Hindlimb muscle (tissue), 1 donor: ENCODE measurements at places on chromosomes 16 and 17. TPM values are rescaled to one million over a fixed set of nuclear protein-coding genes. Genes with fewer than 3 reads are reported as not detected.

DNA sequence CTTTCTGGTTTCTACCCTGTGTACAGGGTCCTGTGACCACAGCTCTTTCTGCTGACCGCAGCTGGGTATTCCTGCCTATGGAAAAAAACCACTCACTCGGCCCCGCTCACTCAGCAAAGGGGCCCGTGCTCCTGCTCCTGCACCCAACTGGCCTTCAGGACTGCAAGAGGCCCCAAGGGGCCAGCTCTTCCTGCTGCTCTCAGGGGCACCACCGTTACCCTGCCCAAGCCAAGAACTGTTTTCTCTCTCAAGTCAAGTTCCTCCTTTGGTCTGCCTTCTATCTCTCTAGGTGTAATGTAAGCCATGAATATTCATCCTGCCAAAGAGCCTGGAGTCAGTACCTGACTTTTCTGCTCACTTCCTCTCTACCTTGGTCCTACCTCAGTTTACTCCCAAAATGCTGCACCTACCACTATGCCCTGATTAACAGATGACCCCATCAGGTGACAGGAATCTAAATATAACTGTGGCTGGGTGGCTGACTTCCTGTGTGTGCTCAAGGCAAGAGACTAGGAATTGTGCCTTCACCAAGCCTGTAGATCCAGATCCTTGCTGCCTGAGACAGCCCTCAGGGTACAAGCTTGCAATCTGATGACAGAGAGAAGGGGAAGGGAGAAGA, 20.4 kb upstream of the SCIMP start:
- DNase-seq = no peak

ABCA9 gene
- 17.8 TPM for polyA plus RNA-seq

DNA sequence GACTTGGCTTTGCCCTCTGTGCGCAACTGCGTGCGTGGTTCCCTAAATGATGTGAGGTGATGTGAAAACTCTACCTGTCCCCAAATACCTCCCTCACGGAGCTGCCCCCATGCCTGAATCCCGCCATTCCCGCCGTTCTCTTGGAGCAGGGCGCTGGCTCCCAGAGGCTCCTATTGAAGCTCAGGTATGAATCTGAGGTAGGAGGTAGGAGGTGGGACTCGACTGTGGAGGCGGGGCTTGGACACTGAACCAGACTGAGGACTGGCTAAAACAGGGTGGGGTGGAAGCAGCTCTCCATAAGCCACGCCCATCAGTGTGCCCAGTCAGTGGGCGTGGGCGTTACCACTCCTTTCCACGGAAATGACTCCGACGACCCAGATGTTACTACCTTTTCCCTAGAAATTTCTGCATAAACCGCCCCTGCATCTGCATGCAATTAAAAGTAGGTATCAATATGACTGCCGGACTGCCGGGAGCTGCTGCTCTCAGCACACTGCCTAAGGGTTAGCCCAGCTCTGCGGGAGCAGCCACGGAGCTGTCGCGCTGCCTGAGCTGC, 41.0 kb downstream of the FOXL1 start:
- no peak for DNase-seq

G6PC1 gene
- not detected for polyA plus RNA-seq

- DNase-seq = no peak
These were observed 185.8 kb downstream of the SNX29 start for GRCh38 chr16:12162151-12162985.

GRCh38 chr17:5769593-5770354, 185.5 kb upstream of the NLRP1 start:
- DNase-seq = no peak

DNA sequence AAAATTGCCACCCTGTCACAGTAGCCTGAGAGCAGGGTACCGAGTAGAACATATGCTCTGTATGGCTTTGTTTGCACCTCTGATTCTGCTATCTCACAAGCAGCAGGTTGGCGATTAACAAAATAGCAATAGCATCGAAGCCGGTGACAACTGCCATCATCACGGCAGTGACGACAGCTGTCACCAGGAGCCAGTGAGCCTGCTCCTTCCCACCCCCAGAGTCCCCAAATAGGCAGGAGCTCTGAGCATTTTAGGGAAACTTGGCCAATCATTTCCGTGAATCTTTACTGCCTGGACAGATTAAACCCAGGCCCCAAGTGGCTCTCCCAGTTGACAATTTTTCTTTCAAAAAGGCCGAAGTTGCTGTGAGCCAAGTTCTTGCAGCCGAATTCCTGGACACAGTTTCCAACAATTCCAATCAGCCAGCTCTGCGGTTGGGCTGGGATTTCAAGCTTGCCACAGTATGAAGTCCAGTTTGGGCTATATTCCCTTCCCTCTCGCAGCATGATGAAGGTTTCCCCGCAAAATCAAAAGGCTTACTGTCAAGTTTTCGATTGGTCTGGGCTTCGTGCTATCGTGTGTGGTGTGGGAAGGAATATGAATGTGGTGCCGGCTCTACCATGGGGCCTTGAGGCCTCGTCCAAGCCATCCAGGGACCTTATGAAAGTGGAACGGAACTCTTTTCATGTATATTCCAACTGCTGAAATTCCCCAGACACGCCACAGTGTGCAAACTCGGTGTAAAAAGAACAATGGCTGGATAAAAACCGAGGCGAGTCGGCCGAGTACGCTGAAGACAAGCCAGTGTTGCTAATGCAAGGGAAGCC, 186.6 kb downstream of the C16orf78 start:
- DNase-seq = peak; percentile 57

DNA sequence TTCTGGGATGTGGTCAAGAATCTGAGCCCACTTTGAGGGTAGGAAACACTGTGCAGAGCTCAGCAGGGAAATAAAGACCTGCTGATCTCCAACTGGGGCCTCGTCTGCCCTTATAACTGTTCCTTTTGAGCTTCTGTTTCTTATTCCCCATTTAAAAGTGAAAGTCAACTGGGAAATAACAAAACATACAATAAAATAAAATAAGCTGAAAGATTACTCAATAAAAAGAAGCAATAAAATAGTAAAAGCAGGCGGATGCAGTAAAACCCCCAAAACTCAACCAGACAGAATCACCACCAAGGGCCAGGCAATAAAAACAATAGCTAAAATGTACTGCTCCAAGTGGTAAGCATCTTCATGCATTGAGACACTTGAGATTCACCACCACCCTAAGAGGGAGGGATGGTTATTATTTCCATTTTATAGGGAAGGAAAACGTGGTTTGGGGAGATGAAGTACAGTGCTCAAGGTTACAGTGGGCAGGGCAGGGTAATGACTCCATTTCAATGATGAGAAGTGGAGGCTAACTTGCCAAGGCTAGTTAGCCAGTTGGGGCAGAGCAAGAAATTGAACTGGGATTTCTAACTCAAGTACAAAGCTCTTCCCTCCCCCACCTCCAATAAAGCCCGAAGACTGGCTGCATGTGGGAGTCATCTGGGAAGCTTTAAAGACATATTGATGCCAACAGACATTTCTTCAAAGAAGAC, 6.4 kb upstream of the SPACA3 start:
- DNase-seq = no peak

DNA sequence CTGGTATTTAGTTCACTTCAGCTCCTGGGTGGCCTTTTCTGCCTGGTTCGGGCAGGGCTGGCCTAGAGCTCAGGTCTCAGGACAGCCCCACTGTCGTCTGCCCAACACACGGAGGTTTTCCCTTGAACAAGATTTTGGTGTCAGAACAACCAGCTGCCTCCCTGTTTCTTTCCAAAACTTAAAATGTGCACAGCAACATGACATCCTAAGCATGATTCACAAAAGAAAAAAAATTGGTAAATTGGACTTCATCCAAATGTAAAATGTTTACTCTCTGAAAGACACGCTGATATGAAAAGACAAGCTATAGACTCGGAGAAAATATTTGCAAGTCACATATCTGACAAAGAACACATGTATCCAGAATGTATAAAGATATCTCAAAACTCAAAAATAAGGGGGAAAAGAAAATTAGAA, 197.8 kb upstream of the CHMP6 start:
- no peak for DNase-seq

DNA sequence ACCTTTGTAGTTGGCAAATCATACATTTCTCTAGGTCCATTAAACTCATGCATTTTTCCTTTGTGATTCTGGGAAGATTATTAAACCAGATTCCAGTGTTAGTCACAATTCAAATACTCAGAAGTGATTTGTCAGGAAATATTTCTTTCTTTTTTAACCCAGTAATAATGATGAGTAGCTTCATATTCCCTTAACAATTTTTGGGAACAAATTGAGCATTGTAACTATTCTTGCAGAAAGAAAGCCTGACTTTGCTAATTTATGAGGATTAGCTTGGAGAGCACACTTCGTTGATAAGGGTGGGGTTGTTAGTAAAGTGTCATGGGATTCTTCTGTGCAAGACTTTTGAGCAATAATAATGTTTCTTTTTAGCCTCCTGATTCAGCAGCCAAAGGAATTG, 18.7 kb upstream of the KRT24 start:
- no peak for DNase-seq

ADPRM gene
- 18.2 TPM for polyA plus RNA-seq

DNA sequence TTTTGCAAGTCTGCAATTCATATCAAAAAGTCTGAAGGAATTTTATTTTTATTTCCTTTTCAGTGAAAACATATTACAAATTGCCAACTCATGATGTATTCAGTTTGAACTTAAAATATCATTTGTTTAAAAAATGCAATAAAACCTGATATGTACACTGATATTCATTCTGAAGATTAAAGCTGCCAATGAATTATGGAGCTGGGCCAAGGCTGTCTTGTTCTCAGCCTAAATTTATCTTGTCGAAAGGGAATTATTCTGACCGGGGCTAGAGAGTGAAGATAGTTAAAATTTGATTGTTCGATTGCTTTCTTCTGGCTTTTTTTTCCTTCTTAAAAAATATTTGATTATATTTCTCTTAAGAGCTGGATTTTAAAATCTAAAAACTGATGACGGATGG, 54.0 kb upstream of the RBFOX1 start:
- no peak for DNase-seq

- no peak for DNase-seq
These were observed 11.9 kb downstream of the EXOC7 start for GRCh38 chr17:76091526-76092286.

NPIPA2 gene
- polyA plus RNA-seq = not detected

SOST gene
- not detected for polyA plus RNA-seq

GRCh38 chr17:81337476-81337879, 42.4 kb upstream of the SLC38A10 start:
- DNase-seq = no peak

DNA sequence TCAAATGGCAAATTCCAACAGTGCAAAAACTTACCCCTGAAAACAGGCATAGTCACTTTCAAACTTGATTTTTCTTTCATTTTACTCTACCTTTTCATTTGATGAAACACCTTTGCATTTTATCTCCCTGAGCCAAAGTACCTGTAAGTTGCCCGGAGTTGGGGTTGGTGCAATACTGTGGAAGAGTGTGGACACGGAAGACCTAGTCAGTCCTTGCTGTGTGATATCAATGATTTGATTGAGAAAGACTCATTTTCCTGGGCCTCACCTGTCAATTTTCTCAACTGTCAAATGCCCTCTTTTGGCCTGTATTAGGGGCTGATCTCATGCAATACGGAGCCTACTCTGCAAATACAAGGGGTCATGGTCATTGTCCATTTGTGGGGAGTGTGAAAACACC, 22.6 kb downstream of the PITPNC1 start:
- DNase-seq = no peak

DNA sequence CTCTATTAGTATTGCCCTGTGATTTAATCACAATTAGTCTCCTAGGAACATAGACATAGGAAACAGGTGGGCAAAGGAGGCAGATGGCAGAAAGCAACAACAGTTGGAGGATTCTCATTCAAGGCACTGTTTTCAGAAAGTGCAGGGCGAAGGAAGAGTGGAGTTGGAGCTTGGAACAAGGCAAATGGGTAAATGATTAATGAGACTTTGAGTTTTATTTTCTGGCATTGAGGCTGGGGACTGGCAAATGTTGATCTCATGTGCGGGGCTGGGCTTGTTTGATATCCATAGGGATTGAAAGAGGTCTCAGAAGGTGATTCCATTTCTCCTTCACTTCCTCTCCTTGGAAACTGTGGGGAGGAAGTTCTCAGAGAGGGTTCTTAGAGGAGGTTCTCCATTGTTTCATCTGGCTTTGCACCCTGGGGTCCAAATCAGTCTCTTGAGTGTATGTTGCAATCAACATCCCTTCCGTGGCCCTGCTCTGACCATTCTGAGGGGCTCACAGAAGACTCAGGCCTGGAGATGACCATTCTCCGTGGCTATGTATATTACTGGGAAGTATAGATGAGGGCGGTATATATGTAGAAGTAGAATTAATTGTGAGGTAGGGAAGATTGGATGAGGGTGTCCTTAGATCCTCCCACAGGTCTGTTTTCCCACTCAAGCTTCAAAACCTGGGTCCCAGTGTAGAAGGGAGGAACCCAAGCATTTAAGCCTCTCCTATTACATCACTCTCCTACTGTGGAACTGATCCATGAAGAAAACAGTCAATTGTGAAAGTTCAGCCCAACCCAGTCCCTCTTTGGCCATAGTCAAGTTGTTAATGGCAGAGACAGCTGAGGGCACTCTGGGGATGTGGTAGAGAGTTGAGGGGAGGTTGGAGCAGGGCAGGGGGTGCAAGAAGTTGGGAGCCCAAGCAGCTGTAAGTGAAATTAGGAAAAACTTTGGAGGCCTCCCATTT, 36.5 kb upstream of the SRSF1 start:
- no peak for DNase-seq

DDX42 gene
- 106 TPM for polyA plus RNA-seq

RAB37 gene
- 1.2 TPM for polyA plus RNA-seq

DNA sequence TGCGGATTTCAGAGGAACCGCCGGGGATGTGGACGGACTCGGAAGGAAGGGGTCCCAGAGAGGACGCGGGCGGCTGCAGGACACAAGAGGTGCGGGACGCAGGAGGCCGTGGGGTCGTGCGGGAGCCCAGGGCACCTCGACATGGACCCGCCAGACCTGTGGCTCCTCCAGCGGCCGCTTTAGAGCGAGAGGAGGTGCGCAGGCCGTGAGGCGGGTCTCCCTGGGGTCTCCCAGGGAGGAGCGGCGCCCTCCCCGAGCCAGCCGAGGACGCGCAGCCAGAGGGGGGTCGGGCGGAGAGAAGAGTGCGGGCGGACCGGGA, 6.8 kb upstream of the FLYWCH1 start:
- no peak for DNase-seq
